ENCODE measurements at places on chromosomes 4 and X.

DNA sequence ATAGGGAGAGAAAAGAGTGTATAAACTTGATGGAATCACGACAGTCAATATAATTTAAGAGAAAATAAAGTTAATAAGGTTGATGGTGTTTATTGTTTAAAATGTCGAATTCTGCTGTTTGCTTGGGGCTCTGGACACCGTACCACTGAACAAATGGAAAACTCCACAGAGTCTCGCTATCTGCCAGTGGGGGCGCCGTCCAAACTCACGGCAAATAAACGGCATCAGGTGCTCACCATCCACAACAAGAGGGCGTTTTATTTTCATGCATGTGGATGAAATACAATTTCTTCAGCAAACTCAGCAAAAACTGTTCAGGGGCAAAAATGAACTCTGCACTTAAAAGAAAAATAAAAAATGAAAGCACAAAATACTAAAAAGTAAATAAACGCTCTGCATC lies 46.6 kb upstream of the FAM47C start:
- no peak for DNase-seq

- no peak for DNase-seq
Observed at GRCh38 chr4:184938871-184939270, 79.4 kb upstream of the HELT start.

- DNase-seq = no peak
Observed at GRCh38 chr4:77881460-77882295, 19.0 kb downstream of the MRPL1 start.

- no peak for DNase-seq
Observed at GRCh38 chr4:57148831-57149505, 38.8 kb upstream of the IGFBP7 start.

DNA sequence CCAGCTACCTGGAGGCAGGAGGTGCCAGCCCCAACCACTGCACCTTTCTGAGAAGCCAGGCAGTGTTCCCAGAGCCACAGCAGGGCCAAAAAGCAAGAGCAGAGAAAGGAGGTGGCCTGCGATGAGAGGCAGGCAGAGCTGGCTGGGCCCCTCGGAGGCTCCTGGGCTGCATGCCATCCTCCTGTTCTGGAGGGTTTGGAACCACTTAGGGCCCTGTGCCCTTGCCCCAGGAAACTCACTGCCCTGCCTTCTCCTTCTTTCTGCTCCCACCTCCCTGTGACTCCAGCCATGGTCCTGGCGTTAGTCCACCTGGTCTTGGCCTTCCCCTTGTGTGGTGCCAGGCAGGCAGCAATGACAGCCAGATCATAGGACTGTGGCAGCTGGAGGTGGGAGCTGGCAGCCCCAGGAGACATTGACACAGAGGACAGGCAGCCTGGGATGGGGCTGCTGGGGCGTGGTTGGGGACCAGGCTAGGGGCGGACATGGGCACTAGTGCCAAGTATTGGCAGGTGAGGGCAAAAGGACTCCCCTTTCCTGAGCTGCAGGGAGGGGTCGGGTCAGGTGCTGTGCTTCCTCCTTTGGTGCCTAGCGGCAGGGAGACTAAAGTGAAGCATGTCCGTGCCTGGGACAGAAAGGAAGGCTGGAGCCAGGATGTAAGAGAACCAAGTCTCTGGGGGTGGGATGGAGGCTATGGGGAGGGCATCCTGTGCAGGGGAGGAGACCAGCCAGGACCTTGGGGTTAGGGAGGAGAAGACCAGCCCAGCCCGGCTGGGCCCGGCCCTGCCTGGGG lies 1.4 kb downstream of the APLN start:
- no peak for DNase-seq

DNA sequence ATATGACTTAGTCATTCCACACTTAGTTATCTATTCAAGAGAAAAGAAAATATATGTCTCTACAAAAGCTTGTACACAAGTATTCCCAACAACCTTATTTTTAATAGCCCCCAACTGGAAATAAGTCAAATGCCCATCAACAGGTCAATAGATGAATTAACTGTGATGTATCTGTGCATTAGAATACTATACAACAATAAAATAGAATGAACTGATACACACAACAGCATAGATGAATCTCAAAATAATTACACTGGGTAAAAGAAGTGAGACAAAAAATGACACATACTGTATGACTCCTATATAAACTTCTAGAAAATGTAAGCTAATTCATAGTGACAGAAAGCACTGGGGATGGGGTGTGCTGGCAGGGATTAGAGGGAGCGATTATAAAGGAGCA lies 354.1 kb upstream of the DIPK2B start:
- DNase-seq = no peak

DNA sequence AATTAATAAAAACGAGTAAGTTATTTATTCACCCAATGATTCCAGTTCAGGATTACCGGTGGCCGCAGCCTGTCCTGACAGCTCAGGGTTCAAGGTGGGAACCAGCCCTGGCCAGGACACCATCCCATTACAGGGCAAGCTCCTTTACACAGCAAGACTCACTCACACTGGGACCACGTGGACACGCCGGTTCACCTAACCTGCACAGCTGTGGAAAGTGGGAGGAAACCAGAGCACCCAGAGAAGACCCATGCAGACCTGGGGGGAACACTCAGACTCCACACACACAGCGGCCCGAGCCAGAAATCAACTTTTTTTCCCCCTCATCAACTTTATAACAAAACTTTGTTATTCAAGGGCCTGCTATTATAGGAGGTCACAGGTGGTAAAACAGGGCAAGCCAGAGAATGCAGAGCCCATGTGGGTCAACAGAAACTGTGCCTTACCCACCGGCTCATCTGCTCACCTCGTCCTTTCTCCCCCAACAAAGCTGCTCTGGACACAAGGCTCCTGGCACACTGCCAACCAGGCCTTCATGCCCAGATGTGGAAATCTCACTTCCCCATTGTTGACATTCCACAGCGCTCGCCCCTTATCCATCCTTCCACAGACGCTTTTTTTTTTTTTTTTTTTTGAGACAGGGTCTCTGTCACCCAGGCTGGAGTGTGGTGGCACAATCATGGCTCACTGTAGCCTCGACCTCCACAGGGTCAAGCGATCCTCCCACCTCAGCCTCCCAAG lies 8.0 kb upstream of the ODAPH start:
- DNase-seq = no peak

DNA sequence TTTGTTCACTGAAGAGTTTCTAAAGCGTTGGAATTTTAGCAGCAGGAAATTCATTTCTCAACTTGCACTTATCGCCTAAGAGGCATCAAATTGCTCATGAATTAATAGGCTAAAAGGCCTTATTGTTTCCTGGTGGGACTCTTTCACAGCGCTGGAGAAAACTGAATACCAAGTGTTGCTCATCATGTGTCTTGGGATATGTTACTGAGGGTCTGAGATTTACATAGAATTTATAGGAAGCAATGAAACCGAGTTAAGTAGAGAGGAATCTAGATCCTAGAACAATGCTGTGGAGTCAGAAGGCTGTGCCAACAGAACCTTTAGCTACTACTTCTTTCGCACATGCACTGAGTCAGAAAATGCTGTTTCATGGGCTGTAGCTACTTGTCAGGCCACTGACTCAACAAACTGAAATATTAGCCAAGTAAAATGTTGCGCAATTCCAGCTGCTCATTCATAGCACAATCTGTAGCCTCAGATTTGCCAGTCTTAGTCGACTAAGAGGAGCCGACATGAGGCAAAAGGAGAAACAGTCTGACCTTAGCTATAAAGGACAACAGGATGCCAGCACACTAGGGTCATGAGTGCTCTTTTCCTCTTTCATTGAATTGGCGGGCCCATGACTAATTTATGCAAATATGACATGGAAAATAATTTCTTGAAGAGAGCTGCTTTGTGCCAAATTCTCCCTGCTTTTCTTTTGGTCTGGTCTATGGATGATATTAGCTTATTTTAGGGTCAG lies 35.9 kb upstream of the CXCL8 start:
- DNase-seq = no peak

GRCh38 chrX:29826742-29827141 lies 388.6 kb upstream of the MAGEB2 start:
- no peak for DNase-seq

DNA sequence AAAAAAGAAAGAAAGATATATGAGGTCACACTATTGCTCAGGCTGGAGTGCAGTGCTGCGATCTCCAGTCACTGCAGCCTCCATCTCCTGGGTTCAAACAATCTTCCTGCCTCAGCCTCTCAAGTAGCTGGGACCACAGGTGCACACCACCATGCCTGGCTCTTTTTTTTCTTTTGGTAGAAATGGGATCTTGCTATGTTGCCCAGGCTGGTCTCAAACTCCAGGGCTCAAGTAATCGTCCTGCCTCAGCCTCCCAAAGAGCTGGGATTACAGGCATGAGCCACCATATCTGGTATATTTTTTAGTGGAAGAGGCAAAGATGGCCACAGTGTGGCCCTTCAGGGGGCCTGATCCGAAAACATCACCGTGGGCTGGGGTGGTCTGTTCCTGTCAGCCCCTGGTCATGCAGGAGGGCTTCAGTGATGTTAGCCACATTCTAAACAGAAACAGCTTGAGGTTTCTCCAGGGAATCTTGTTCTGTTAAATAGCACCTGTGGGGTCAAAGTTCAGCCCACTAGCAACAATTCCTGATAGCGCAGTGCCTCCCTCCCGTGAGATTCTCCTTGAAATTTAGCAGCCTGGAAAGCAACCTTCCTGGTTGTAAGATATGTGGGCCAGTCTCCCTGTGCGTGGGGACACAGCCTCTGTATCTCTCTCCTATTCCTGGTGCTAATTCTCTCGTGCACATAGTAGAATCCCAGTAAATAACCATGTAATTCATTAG lies 7.3 kb upstream of the DHRSX start:
- no peak for DNase-seq

- DNase-seq = no peak
Observed at GRCh38 chr4:105613306-105613705, 60.9 kb downstream of the ARHGEF38 start.

DNA sequence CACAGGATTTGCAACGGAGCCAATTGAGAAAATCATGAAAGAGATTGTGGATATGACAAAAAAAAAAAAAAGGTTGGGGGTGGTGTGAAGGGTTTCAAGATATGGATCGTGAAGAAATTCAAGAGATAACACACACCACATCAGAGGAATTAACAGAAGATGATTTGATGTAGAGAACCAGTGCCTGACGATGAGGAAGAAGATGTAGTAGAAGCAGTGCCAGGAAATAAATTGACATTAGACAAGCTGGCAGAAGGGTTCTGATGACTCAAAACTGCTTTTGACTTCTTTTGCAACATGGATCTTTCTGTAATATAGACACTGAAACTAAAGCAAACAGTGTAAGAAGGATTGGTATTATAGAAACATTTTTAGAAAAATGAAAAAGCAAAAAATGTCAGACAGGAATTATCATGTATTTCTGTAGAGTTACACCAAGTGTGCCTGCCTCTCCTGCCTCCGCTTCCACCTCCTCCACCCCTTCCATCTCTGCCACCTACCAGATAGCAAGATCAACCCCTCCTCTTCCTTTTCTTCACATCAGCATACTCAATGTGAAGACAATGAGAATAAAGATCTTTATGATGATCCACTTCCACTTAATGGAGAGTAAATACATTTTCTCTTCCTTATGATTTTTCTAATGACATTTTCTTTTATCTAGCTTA lies 127.5 kb upstream of the OTUD4 start:
- DNase-seq = no peak

GRCh38 chr4:5963611-5964010 lies 54.6 kb downstream of the C4orf50 start:
- DNase-seq = no peak

DNA sequence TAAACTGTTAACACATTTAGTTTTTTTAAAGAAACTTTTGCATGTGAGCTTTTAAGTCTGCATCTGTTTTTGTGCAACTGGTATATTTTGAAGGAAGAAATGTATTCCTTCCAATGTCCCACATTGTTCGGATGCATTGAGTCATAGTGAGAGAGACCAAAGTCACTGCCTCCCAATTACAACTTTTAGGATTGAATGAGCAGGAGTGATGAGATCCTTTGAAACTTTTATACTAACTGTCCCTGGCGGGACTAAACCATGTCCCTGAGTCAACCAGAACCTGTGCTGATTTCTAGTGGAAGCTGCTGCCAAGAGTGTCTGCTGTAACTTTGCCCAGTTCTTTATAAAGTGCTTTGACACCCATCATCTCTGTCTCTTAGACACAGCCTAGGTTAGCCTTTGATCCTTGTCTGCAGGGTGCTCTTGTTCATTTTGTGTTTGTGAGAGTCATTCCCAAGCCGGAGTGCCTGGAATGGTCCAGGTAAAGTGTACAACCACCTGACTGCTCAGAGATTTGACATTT lies 122.7 kb downstream of the ZNF518B start:
- no peak for DNase-seq

- DNase-seq = no peak
Observed at GRCh38 chr4:10981096-10981495, 296.5 kb upstream of the CLNK start.

DNA sequence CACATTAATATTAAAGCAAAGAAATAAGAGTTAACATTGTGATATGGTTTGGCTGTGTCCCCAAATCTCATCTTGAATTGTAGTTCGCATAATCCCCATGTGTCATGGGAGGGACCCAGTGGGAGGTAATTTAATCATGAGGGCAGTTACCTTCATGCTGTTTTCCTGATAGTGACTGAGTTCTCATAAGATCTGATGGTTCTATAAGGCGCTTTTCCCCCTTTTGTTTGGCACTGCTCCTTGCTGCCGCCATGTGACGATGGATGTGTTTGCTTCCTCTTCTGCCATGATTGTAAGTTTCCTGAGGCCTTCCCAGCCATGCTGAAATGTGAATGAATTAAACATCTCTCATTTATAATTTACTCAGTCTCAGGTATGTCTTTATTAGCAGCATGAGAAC lies 153.8 kb upstream of the GALNT7 start:
- no peak for DNase-seq

GRCh38 chr4:164977243-164978164 lies at the start of gene TRIM61:
TRIM61 (minus strand) TSS chr4:164977657; CDS start chr4:164970002, 7,655 bp downstream.
- no peak for DNase-seq

Measured in NCI-H187 (cell line).